ENCODE measurements at places on chromosomes 5 and 9.

DNA sequence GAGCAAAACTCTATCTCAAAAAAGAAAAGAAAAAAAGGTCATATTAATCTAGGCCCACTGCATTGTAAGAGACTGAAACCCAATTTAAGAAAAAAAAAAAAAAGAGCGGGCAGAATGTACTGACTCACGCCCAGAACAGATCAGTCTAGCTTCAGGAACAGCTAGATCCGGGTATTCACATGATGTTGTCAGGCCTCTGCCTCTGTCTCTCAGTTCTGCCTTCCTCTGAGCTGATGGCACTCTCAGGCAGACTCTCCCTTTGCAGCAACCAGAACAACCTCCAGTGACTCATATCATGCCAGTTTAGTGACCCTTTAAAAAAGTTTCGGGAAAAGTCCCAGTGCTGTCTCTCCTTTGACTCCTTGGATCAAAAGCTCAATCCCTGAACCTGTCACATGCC lies 53.0 kb downstream of the NEURL1B start:
- DNase-seq = no peak

DNA sequence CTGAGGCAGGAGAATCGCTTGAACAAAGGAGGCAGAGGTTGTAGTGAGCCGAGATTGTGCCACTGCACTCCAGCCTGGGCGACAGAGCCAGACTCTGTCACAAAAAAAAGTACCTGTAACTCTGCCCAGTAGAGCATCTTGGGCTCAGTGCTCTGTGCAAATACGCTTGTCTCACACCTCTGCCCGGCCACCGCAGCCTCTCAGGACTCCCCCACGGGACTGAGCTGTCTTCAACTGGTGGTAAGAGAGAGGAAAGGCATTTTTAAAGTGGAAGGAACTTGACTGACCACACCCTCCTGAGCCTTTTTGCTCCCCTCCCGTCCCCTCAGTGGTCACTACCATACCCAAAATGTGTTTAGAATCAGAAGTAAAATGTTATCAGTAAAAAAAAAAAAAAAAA lies 174.3 kb upstream of the PIK3R1 start:
- no peak for DNase-seq

DNA sequence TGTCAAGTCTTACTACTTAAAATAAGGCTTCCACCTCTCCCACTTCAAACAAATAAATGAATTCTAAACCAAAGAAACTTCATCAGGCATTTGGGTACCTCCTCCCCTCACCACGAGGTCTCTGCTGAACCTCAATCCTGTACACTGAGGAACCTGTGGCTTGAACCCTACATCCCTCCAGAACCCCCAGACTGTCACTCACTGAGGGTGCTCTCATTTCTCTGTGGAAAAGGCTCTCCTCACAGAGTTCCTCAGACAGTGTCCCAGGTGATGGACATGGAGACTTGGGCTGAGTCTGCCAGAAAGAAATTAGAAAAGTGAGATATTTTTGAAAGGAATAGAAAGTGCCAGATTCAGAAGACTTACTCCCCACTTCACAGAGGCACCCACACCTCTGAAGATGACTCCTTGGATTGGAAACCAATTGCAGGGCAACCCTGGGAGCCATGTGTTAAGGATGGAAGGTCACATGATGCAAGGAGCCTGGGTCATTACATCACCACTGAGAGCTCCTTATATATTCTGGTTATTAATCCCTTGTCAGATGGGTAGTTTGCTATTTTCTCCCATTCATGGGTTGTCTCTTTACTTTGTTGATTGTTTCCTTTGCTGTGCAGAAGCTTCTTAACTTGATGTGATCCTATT lies 19.8 kb downstream of the MLANA start:
- no peak for DNase-seq

DNA sequence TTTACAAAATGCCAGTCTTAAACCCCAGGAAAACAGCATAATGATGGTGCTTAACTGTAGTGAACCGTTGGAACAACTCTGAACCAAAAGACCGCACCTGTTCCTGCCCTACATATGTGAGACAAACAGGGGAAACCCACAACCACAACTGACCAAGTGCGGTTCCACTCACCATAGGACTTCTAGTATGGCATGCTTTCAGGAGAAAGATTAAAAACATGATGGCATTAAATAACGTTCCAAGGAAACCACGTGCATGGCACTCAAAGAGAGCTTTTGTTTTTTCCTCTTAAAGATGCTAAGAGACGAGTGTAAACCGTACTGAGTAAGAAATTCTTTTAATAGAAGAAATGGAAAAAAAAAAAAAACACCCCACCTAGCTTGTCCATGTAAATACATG lies 119.8 kb downstream of the SSBP2 start:
- no peak for DNase-seq

DNA sequence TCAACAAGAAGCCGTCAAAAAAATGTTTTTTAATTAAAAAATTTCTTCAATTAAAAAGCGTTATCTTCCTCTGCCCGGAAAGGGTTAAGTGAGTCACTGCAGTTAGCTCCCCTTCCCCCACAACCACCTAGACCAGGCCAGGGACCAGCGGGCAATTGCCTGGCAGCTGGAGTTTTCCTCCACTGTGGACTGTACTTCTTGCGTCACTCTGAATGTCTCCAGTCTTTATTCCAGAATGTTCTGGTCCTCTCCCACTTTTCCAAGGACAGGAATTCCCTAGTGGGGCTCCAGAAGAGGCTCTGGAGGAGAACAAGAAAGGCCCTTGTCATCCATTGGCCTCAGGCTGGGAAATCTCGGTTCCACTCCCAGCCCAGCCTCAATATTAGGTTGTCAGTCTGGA lies 114.0 kb downstream of the C9orf50 start:
- no peak for DNase-seq

DNA sequence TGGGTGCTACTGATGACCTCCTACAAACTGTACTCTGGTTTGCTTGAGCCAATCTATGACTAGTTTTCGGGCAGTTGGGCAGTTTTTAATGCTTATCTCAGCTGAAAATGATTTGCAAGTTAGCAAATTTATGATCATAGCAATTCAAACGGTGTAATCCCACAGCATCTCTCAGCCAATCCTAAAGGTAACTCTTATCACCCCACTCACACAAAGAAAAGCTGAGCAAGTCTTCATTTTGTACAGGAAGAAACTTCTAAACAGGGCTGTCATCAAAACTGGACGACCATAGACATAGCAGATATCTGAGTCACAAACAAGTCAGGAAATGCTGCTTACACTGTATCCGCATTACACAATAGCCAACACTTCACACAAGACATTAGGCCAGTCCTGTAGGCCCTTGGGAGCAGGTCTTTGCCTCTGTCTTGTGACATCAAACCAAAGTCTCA lies 2.6 kb upstream of the ENC1 start:
- no peak for DNase-seq

DNA sequence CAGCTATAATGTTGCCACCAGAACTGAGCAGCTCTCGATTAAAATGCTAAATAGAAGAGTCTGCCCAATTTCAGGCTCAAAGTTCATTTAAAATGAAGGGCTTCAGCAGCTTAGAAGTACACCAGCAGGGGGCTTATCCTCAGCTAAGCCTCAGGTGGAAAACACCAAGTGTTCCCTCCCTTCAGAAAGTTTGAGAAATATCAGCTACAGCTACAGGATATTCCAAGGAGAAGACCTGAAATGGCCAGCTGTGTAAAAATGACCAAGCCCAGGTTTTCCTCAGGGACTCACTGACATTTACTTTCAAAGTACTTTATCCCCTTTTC lies 395.4 kb downstream of the DTWD2 start:
- DNase-seq = no peak

- DNase-seq = no peak
These were observed 75.4 kb upstream of the ANKH start for GRCh38 chr5:14946815-14947620.

- no peak for DNase-seq
These were observed 13.9 kb downstream of the SLC31A2 start for GRCh38 chr9:113164536-113165300.

DNA sequence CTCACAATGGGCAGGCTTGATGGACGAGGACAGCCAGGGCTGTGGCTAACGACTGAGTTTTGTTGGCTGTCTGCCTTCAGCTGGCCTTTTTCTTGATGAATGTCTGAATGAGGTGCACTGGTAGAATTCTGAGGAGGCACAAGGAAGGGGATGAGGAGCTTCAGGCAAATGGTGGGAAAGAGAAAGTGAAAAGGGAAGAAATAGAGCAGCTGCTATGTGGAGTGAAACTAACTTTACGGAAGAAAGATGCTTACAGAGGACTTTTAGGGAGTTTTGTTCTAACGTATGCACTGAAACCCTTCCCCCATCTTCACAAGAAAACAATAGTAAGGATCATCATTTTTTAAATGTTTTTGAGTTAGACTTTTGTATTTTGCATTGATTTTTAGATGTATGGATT lies 45.3 kb downstream of the OR2K2 start:
- no peak for DNase-seq

GRCh38 chr9:70642341-70642740 lies 227.9 kb upstream of the KLF9 start:
- DNase-seq = no peak

GRCh38 chr5:59445741-59446140 lies 447.8 kb downstream of the PDE4D start:
- no peak for DNase-seq

GRCh38 chr5:102998224-102998623 lies 121.7 kb downstream of the GIN1 start:
- DNase-seq = no peak

GRCh38 chr5:115855959-115856358 lies 14.2 kb downstream of the AP3S1 start:
- no peak for DNase-seq

DNA sequence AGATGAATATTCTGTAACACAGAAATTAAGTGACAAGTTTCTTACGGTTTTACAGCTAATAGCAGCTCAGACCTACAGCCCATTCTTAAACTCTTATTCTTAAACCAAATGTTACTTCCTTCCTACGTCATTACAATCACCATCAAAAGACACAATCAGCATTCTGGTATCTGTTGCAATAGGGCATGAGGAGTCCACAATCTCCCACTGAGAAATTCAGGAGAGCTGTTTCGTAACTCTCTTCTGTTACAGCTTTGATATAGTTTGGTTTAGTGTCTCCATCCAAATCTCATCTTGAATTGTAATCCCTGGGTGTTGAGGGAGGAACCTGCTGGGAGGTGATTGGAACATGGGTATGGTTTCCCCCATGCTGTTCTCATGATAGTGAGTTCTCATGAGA lies 163.4 kb downstream of the GAS1 start:
- no peak for DNase-seq

GRCh38 chr5:95403996-95404395 lies 12.8 kb downstream of the FAM81B start:
- no peak for DNase-seq

- no peak for DNase-seq
These were observed 4.5 kb downstream of the SLC36A1 start for GRCh38 chr5:151451626-151452520.

GRCh38 chr5:85929713-85930112 lies 688.0 kb upstream of the COX7C start:
- no peak for DNase-seq

DNA sequence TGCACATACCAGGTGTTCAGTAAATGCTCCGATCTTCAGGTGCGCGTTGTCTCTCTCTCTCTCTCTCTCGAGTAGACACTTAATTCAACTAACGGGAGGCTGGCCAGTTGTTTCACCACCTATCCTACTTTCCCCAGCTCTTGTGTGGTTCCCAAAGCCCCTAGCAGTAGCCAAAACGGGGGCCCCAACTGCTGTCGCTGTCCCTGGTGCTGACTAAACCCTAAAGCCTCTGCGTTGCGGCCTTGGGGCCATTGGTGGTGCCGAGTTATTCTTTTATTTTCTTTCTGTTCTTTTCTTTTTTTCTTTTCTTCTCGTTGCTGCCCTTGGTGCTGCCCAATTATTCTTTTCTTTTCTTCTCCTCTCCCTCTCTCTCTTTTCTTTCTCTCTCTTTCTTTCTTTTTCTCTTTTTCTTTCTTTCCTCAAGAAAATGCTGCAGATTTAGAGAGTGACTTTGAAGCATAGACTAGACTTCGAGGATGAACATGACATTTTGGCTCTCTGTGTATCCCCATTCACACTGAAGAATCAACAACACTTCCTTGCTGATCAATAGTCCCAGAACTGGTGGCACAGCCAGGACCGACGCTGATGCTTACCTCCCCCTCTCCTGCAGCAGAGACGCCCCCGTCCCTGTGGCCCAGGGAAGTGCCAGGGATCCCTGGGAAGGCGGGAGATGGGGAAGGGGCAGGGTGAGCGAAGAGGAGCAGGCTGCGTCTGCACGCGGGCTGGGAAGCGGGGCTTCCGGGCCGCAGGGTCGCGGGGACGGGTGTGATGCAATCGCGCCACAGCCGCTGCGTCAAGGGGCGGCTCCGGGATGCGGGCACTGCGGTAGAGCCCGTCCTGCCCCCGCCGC lies at the start of gene FBLL1:
FBLL1 (plus strand) TSS at position 785 of the 853 bp plus-strand sequence. CDS start 200 bp downstream, outside the sequence.
- peak; percentile 20 for DNase-seq

- peak; percentile 77 for DNase-seq
These were observed 32.7 kb downstream of the ANXA2R start for GRCh38 chr5:43007246-43007910.

- no peak for DNase-seq
These were observed 139.4 kb upstream of the PTGER4 start for GRCh38 chr5:40540301-40540700.

GRCh38 chr9:104743376-104743985 lies 4.0 kb upstream of the NIPSNAP3A start:
- DNase-seq = no peak

- no peak for DNase-seq
These were observed 35.7 kb upstream of the EGFL7 start for GRCh38 chr9:136626740-136627642.

DNA sequence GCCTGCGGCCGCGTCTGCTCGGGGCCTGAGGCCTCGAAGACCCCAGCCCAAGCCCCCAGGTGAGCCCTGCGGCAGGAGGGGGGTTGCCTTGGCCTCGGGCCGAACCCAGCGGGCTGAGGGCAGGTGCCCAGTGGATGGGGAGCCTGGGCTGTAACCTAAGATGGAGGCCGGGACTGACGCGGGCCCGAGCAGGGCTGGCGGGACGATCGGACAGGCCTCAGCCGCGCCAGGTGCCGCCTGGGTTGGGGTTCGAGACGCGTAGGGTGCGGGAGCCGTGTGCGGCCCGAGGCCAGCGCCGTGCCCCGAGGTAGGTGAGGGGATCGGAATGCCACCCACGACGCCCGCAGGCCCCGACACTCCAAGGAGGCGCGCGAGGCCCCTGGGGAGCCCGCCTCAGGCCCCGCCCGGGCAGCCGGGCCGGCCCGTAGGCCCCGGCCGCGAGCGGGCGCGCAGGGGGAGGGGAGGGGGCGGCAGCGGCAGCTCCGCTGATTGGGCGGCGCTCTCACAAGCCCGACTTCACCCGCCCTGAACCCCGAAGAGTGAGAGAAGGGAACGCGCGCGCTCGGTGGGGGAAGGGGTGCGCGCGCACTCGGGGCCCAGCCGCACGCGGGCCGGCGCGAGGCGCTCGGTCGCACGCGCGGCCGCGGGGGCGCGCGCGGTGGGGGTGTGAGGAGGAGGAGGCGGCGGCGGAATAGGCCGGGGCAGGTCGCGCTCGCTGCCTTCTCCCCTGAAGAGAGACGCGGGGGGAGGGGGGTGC lies at the start of gene NSD1:
NSD1 (plus strand) TSS at position 678 of the 757 bp plus-strand sequence. CDS start 1,331 bp downstream, outside the sequence.
- DNase-seq = peak; percentile 91

All from amygdala (tissue), 56 donors.